HEK293T (cell line): ENCODE measurements at places on chromosomes 3 and 15.

- no peak for DNase-seq
These were observed 15.6 kb downstream of the CYP19A1 start for GRCh38 chr15:51322621-51323296.

DNA sequence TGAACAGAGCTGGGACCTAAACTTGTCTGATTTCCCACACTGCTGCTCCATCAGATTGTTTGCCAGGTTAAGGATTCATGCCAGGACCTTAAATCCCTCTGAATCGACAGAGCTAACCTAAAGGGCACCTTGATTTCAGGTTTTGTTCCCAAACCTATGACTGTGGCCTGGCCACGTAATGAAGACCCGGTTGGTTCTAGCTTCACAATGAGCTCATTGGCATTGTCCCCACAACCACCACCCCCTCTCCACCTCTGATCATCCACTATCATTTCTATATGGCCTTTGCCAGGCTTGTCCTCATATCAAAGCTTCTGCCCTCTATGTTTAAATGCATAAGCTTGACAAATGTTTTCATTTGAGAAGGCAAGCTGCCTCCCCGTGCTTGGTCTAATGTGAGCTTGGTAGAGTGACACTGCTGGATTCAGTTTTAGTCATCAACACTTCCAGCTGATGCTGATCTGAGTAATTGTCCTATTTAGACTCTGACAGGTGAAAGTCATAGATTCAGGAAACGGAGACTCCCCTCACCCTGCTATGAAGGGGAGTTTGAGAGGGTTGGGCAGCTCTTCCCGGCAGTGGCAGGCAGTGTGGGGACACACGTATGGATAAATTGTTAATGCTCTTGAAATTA is 407.1 kb upstream of the CFAP20DC start:
- no peak for DNase-seq

GRCh38 chr15:88450125-88450798 is 16.9 kb downstream of the MRPL46 start:
- DNase-seq = peak; percentile 88

DNA sequence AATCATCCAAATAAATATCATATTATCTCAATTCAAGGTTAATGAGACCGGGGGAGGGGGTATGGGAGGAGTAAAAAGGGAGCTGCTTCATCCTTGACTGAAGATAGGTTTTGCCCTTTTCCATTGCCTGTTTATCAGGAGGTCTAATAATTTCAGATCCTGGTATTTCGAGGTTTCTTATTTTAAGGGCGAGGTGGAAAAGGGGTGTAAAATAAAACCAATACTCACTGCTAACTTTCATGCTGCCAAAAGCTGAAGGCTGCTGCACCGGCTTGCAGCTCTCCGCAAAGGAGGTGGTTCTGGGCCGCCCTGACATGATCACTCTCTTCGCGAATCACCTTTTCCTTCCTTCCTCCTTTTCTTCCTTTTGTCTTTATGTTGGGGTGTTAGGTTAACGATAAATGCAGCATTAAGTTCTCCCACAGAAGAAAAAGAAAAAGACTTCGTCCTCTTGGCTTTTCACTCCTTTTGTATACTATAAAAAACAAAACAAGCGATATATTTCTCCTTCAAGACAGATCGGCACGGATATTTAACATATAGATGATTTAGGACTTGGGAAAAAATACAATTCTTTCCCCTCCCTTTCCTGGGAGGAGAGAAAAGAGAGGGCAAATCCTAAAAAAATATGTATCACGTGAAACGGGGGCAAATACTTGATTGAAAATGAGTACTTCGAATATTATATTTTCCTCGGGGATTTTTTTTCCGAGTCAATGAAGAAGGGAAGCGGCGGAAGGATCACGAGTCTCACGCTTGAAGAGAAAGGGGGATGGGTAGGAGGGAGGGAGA is 932 bp downstream of the GSK3B start:
- no peak for DNase-seq

DNA sequence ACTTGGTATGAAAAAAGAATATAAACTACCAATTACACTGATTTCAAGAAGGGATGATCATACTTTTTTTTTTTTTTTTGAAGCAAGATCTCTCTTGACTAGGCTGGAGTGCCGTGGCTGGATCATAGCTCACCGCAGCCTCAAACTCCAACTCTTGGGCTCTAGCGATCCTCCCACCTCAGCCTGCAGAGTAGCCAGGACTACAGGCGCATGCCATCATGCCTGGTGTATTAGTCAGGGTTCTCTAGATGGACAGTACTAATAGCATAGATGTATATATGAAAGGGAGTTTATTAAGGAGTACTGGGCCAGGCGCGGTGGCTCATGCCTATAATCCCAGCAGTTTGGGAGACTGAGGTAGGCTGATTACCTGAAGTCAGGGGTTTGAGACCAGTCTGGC is 11.5 kb upstream of the SEC11A start:
- no peak for DNase-seq

DNA sequence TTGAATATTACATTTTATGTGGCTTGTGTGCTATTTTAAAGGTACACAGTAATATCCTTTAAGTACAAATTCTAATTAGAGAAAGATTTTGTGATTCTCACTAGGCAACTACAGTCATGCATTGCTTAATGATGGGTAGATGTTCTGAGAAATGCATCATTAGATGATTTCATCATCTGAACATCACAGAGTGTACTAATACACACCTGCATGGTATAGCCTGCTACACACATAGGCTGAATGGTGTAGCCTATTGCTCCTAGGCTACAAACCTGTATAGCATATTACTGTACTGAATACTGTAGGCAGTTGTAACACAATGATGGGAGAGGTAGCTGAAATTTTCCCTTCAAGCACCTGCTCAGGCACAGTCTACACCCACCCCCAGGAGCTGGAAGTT is 217.4 kb upstream of the EOMES start:
- DNase-seq = no peak

DNA sequence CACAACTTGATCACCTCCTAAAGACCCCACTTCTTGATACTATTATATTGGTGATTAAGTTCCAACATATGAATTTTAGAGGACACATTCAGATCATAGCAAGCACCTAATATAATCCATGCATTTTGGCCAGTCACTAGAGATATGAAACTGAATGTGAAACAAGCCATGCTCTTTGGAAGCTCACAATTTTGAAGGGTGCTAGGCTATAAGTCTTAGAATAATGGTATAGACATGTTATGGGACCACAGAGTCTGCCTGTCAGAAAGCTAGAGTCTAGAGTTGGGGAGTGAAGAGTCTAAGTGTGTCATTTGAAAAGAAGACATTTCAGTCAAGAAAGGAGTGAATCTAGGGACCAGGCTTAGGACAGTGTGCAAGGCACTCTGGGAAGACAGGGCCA is 186.4 kb upstream of the SLC24A5 start:
- DNase-seq = no peak

DNA sequence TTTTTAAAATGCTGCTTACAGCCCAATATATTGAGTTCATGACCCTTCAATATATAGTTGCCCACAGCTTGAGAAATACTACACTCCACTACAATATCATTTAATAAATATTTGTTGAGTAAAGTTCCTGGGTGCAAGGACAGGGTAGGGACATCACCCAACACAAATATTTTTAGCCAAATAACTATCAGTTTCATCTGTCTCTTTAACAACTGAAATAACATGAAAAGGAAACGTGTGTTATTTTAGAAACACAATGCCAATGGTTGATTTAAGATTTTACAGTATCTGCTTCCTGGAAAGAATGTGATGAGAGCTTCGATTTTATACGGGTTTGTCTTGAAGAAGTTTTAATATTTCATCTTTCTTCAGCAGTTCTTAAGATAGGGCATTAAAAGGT is 67.7 kb upstream of the CDV3 start:
- DNase-seq = no peak
